ENCODE measurements at places on chromosomes 6 and 20. TPM values are rescaled to one million over a fixed set of nuclear protein-coding genes. Genes with fewer than 3 reads are reported as not detected.

DNA sequence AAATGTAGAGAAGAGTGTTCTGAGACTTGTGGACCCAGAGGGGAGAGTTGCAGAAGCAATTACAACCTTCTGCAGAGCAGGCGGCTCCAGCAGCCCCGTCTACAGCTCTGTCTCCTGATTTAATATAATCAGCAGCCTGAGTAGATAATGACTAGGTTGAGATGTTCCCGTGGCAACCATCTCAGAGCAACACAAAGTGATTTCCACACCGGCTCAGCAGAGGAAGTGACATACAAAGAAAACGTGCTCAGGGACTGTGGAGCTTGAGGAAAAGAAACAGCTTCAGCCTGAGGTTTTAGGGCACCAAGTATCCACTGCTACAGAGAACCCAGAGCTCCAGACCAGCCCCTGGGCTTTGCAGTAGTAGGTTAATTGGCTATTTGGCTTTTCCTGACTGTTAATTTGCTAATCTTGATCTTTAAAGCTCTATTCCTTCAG is 136.4 kb downstream of the MTFR2 start:
- peak; percentile 85 for DNase-seq

DNA sequence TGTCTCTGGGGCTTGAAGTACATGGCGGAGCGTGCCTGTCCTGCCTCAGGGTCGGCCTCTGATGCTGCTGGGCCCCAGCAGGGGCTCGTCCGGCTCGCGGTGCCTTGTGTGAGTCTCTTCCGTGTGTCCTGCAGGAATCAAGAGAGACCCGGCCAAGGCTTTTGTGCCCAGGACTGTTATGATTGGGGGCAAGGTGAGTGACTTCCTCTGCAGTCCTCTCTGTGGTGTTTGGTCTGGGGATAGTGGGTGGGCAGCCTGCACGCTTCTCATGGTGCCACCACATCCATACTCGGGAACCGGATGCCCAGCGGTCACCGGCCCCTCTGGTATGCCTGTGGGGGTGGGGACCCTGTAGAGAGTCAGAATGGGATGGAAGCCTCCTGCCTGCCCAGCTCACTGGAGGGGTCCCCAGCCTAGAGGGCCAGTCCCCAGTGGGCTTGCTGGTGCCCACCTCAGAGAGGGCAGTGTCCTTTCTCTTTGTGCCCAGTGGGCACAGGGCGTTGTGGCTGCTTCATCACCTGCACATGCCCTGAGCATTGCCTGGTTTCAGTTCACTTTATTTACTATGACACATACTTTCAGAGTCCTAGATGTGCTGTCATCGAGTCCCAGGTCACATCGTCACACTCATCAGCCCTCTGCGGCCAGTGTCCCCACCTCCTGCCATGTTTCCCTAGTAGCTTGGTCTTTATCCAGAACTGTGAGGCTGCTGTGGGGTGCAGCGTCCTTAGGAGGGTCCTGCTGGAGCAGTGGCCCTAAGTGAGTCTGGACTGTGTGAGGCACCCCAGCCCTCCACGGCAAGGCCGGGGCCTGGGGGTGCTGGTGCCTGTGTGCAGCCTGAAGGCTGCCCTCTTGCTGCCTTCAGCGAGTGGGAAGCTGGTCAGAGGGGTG is 40.7 kb downstream of the PYGB start:
- no peak for DNase-seq

- DNase-seq, result no peak
Observed at GRCh38 chr6:150535151-150535804, 64.4 kb upstream of the PLEKHG1 start.

DNA sequence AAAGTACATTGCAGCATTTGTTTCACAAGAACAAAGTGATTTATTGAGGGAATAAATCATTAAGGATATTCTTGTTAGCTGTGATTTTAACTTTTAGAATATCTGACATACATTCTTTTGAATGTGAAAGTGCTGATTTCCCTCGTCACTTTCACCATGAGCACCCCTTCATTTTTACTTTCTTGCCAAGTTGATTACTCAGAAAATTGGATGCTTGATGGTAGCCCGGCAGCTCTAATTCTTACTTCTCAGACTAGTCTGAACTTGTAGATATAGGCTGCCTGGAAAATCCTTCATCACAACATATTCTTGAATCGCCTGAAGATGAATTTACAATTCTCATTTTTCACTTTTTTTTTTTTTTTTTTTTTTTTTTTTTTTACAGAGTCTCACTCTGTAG is 147.1 kb upstream of the SMLR1 start:
- no peak for DNase-seq

DNA sequence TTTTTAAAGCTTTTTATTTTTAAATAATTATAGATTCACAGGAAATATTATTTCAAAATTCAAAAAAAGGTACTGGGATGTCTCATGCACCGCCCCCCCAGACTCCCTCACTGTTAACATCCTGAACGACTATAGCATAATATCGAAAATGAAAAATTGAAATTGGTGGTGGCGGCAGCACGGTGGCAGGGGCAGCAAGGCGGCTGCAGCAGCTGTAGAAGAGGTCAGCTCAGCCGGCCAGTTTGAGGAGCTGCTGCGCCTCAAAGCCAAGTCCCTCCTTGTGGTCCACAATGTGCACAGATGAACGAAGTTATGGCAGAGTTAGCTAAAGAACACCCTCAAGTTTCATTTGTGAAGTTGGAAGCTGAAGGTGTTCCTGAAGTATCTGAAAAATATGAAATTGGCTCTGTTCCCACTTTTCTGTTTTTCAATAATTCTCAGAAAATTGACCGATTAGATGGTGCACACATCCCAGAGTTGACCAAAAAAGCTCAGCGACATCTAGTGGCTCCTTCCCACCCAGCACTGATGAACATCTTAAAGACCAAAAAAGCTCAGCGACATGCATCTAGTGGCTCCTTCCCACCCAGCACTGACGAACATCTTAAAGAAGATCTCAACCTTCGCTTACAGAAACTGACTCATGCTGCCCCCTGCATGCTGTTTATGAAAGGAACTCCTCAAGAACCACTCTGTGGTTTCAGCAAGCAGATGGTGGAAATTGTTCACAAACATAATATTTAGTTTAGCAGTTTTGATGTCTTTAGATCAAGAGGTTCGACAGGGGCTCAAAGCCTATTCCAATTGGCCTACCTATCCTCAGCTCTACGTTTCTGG is 100.8 kb downstream of the FAM217A start:
- peak; percentile 39 for DNase-seq

- DNase-seq, result no peak
Observed at GRCh38 chr20:51227744-51228143, 204.8 kb upstream of the KCNG1 start.

DNA sequence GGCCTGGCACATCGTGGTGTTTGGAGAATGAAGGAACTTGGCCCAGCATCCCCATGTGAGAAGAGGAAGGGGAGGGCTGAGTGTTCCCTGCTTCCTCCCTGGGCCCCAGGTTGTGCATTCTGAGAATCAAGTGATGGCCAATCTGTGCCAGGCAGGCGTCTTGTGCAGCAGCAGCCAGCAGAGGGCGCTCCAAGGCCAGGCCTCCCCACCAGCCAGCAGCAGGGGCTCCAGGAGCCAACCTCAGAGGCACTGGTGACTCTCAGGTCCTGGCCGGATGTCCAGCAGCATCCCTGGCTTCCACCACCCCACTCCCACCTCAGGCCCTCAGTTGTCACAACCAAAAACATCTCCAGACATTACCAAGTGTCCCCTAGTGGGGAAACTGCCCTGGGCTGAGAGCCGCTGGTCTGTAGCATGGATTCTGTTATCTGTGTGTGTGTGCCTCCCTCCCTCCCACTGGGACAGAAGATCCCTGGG is 192.0 kb downstream of the PREX1 start:
- no peak for DNase-seq

Gene E2F1
- total RNA-seq, result 0.89 TPM

Gene EYA4
- total RNA-seq, result 0.17 TPM

Gene CST3
- total RNA-seq, result 632 TPM

Gene MUCL3
- 0.17 TPM for total RNA-seq

Gene PLA2G7
- total RNA-seq, result 0.10 TPM

Gene EEF1E1
- 124 TPM for total RNA-seq

Gene IL17A
- not detected for total RNA-seq

Gene PDYN
- total RNA-seq, result not detected

Measured in renal cortical epithelial cell (primary cell).